Globus pallidus (tissue), 1 donor: ENCODE measurements at places on chromosomes 6 and 20.

- DNase-seq = peak; percentile 31
Measured at GRCh38 chr20:39885975-39886649, 802.9 kb downstream of the MAFB start.

DNA sequence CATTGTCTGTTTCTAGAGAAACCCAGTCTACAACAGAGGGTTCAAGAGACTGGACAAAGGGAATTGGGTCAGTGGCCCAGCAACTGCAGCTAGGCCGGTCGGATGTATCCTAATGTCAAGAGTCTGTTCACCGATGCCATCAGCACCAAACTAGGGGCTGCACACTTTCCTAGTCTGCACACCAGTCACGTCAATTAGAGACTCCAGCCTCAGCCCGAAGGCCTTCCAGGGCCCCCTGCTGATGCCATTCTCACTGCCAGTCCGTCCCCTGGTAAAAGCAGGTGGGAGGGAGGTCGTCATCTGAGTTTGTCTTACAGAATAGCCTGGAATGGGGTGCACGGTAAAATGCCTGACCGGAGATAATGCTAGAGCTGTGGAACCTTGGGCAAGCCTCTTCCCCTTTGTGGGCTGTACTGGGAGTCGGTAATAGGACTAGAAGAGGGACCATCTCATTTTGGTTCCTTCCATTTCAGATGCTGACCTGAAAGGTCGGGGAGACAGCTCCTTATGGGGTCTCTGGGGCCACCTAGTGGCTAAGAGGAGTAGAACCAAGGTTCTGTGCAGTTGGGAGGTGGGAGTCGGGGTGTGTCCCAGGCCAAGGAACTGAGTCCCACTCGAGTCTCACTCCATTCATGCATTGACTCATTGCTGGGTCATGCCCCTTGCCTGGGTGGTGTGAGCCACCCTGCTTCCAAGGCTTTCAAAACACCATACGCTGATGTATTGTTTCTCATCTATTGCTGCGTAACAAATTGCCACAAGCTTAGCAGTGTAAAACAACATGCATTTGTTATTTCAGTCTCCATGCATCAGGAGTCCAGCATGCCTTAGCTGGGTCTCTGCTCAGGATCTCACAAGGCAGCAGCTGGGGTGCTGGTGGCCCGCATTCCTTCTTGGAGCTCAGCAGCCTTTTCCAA is 5.1 kb downstream of the SOX12 start:
- peak; percentile 68 for DNase-seq

DNA sequence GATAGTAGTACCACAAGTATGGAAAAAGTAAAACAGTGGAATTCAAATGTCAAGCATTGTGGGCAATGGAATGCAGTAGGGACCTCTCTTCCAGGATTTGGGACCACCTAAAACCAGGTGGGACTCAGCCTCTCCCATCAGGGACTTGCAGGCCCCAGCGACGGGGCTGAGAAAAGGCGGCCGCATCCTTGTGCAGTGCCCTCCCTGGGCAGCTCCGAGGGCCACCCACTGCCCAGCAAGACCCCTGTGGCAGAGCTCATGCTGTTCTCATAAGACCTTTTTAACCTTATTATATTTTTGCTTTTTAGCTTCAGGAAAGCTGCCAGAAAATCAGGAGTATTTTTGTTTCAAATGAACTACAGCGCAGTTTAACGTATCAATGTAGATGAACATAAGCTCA is 142.6 kb upstream of the RPS6KA2 start:
- DNase-seq = no peak

GRCh38 chr20:38747495-38748096 is 664 bp upstream of the ACTR5 start:
- no peak for DNase-seq

DNA sequence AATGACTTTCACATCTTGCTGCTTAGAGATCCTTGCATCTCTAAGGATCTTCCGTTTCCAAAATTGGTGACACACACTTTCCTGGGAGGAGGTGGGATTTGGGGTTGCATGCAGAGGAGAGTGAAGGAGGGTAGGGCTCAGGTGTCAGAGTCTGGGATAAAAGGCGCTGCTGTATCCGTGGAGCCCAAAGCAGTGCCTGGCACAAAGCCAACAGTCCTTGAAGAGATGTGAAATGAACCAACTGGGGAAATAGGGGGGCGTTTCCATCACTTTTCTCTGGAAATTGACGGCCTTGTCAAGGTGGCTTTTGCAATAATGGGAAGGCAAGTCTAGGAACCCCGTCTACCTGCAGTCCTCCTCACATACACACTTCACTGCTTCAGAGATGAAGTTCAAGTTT is 59.5 kb upstream of the NELFCD start:
- no peak for DNase-seq

DNA sequence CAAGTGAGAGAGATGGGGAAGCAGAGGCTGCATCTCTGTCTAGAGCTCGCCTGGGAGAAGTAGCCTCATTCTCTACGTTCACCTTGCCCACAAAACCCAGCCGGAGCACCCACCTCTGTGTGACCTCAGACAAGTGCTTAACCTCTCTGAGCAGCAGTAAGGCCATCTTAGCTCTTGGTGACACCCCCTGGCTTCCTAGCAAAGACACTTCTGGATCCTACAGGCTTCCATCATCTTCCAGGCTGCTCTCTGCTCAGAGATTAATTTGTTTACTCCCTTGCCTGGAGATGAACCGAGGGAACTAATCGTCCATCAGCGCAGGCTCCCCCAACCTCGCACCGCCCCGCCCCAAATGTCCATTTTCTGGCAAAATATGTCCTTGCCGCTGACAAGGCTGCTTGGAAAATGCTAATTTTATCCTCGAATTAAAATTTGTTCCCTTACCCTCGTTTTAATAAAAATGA is 24.0 kb upstream of the CTNNBL1 start:
- DNase-seq = no peak

- DNase-seq = no peak
Measured at GRCh38 chr6:101705866-101706265, 312.4 kb downstream of the GRIK2 start.

DNA sequence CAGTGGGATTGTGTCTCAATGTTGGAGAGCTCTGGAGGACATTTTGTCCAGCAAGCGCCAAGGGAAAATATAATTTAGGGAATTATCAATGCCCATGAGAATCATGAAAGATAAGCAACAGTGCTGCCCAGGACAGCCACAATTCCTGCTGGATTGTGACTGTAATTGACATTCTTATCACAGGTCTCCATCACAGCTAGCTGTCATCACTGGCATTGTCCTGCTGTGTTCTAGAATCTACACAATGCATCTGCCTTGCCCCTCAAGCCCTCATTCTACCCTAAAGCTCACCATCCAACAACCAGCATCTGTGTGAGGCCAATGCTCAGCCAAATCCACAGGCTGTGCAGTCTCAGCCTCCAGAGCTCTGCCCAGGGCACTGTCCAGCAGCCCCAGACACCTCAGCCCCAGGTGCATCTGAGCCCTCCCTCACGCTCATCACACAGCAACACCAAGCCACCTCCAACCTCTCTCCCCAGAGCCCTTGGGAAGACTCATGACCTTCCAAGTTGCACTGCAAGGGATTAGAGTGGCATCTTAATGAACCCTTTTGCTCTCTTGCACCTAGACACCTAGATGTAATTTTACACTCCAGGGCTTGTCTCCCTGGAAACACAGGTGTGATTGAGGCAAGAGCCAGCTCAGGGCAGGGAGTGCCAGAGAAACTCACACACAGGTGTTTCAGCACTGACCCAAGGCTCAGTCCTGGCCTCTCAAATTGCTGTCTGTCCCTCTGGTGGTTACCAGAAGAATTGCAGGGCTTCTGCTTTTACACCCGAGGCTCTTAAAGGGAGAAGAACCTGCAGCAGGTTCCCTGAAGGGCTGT is 85.2 kb upstream of the PHACTR3 start:
- DNase-seq = peak; percentile 18

- DNase-seq = no peak
Measured at GRCh38 chr20:21064924-21065323, 41.2 kb downstream of the LINC00237 start.

- no peak for DNase-seq
Measured at GRCh38 chr20:61253640-61254511, 1.8 kb downstream of the CDH4 start.

DNA sequence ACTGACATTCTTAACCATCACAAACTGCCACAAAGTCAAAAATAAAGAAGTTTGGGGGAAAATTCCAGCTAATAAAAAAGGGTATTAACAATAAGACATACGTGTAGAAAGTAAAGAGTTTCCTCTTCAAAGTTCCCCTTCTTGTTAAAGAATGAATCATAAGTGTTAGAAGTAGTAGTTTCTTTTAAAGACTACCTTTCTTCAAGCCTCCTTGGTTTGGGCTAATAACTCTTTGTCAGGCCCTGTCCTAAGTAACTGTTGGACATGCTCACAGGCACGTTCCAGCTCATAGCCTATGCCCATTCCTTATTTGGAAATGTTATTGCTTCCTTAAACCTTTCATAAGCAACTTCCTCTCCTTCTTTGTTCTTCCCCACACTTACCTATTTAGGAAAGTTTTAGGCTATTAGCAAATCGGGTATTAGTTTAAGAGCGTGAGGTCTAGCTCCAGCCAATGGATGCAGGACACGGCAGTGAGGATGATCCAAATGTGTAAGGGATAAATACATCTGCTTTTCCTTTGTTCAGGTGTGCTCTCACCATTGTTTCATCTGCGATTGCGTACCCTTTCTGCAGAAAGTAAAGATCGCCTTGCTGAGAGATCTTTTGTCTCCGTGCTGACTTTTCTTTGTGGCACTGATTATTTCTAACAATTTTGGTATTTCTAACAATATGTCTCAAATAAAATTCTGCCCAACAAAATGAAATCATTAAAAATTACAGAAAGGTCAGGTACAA is 64.9 kb downstream of the CHD6 start:
- DNase-seq = no peak
